Caco-2 (cell line): ENCODE measurements at places on chromosomes 7 and 10. TPM values are rescaled to one million over a fixed set of nuclear protein-coding genes. Genes with fewer than 3 reads are reported as not detected.

The FAM13C gene
- 0.18 and 0.42 TPM in 2 replicates for total RNA-seq

The RNLS gene
- total RNA-seq, result 5.7 and 6.7 TPM in 2 replicates

The IKZF1 gene
- total RNA-seq, result not detected in 2 replicates

The CFAP70 gene
- 0.26 and 0.39 TPM in 2 replicates for total RNA-seq

The FAM131B gene
- 20.2 and 22.3 TPM in 2 replicates for total RNA-seq

The NUB1 gene
- 51.6 and 54.6 TPM in 2 replicates for total RNA-seq

The AUTS2 gene
- 37.1 and 41.9 TPM in 2 replicates for total RNA-seq

The GHITM gene
- total RNA-seq, result 240 and 255 TPM in 2 replicates

The SLC16A12 gene
- not detected in 2 replicates for total RNA-seq

The SLC16A9 gene
- total RNA-seq, result 0.26 and 0.45 TPM in 2 replicates
